ENCODE measurements at places on chromosomes 3 and 15. TPM values are rescaled to one million over a fixed set of nuclear protein-coding genes. Genes with fewer than 3 reads are reported as not detected.

DNA sequence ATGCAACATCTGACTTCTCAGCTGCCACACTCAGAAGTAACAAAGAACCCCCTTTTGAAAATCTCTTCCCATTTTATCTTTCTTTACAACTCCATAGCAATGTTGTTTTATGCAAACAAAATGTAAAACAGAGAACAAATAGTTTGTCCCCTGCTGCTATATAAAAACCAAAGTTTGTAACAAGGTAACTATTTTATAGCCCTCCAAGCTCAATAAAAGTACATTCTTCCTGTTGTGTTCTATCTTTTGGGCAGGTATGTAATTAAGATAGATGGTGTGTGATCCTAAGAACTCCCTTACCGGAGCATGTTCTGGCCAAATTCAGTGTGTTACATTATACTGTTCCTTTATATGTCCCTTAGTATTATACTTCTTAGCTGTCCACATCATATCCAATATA lies 12.6 kb upstream of the CGNL1 start:
- ATAC-seq: no peak

DNA sequence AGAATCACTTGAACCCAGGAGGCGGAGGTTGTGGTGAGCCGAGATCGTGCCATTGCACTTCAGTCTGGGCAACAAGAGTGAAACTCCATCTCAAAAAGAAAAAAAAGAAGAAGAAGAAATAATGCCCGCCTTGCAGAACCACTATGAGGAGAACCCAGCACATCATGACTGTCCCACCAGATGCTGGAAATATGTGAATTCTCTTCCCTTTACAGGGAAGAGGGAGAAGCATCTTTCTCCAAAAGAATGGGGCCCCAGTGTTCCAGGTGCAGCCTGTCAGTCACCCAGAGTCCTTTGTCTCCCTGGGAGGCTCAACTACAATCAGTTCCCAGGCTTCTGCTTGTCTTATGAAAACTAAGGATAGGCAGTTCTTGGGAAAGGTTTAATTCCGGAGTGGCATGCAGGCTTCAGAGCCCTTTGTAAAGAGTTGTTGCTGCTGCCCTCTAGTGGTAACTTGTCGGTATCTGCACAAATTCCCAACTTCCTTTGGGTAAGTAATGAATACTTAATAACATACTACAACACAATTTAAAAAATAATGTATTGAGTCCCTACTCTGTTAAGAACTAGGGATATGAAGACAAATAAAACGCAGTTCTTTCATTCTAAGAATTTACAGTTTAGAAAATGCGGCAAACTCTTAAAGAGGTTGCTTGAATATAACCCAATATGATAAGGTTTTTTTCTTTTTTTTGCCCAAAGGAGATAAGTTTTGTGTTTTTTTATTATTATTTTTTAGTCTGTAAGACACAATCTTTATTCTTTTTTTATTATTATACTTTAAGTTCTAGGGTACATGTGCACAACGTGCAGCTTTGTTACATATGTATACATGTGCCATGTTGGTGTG lies 18.6 kb upstream of the TICRR start:
- ATAC-seq: peak; percentile 33

- ATAC-seq: no peak
These were observed 16.3 kb upstream of the SMAD6 start for GRCh38 chr15:66685638-66686150.

Gene DUOX2
- total RNA-seq: under 0.01 TPM

Gene C3orf62
- 12.6 TPM for total RNA-seq

Data from motor neuron (in vitro differentiated cells).